Activated effector memory CD4-positive, alpha-beta T cell treated with anti-CD3 and anti-CD28 coated beads, Interleukin-2, amount 50 U/mL, for 16 hours (primary cell): ENCODE measurements at places on chromosomes 2 and 18.

- DNase-seq: no peak
These were observed 100.1 kb upstream of the MAP2 start for GRCh38 chr2:209323738-209324137.

DNA sequence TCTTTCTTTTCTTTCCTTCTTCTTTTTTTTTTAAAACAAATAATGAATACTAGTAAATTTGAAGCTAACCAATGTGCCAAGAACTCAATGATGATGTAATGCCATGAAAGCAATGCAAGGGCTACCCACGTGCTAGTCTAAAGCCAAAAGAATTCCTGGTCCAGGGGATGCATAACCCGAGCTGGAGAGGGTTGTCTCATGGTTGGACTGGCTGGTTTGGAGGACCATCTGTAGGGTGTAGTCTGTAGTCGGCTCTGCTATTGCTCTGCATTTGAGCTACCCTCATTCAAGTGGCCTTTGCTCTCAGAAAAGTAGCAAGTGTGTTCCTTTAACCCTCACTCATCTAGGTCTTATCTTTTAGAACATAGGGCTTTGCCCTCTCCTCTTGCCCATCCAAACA lies 469.6 kb upstream of the CELF4 start:
- no peak for DNase-seq

GRCh38 chr18:70720607-70721006 lies 431.8 kb downstream of the SOCS6 start:
- DNase-seq: no peak

- DNase-seq: no peak
These were observed 72.8 kb downstream of the UPP2 start for GRCh38 chr2:158174495-158174894.

GRCh38 chr2:114598329-114598728 lies 155.9 kb downstream of the DPP10 start:
- DNase-seq: no peak

GRCh38 chr18:57438743-57439608 lies 3.8 kb downstream of the ONECUT2 start:
- no peak for DNase-seq

- no peak for DNase-seq
These were observed 207.2 kb downstream of the LRP1B start for GRCh38 chr2:141923657-141924056.

GRCh38 chr2:222594679-222595078 lies 61.2 kb downstream of the FARSB start:
- DNase-seq: no peak

- DNase-seq: no peak
These were observed 194.9 kb downstream of the GALNT1 start for GRCh38 chr18:35776473-35776872.

DNA sequence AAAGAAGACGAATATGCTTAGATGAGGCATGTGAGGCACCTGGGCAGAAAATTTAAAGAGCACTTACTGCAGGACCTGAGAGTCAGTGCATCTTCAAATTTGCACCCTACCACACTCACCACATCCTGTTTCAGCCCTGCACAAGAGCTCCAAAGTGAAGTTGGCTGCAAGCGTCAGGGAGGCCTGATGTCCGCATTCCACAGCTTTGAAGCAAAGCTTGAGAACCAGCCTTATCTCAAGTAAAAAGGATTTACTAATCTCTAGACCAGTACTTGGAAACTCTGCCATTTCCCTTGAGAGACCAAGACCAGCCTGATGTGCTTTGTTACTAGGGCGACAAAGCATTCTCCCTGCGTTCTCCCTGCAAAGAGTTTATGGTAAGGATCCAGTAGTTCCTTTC lies 3.4 kb upstream of the ASNSD1 start:
- peak; percentile 73 for DNase-seq

GRCh38 chr18:39886136-39886535 lies 2068.9 kb upstream of the PIK3C3 start:
- DNase-seq: no peak

GRCh38 chr2:197258580-197258979 lies 52.0 kb downstream of the ANKRD44 start:
- no peak for DNase-seq

DNA sequence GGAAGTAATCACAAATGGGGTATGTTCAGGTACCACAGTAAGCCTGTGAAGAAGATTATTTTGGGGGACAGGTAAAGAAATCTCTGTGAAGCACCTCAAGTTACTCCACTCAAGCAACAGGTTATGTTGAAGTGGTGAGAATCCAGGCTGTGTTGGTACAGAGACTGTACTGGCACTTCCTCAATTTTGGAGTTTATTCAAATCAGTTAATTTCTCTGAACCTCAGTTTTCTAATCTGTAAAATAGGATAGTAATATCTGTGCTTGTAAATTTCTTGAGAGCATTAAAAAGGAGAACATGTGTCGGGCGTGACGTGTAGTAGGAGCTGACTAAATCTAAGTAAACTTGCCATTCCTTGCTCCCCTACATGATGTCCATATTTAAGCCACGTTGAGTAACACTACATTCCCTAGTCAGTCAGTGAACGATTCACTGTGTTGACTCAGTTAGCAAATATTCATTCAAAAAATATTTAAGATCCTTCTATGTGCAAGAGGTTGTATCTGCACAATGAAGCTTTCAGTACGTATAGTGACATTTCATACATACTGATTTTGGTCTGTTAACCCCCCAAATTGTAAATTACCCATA lies 504.2 kb downstream of the ZEB2 start:
- DNase-seq: no peak

DNA sequence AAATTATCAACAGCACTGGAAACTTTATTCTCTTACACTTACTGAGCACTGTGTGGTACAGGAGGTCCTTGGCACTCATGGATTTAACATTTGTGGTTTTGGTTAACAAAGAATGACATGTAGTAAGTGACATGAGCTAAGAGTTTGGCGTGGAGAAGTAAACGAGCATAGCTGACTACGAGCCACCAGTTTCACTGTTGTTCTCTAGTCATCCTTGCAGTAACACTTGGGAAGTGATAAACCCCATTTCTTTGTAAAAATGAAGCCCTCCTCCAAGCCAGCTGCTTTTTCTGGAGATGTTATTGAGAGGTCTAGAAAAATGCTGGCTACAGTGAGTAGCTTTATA lies 32.7 kb downstream of the QPCT start:
- peak; percentile 62 for DNase-seq

DNA sequence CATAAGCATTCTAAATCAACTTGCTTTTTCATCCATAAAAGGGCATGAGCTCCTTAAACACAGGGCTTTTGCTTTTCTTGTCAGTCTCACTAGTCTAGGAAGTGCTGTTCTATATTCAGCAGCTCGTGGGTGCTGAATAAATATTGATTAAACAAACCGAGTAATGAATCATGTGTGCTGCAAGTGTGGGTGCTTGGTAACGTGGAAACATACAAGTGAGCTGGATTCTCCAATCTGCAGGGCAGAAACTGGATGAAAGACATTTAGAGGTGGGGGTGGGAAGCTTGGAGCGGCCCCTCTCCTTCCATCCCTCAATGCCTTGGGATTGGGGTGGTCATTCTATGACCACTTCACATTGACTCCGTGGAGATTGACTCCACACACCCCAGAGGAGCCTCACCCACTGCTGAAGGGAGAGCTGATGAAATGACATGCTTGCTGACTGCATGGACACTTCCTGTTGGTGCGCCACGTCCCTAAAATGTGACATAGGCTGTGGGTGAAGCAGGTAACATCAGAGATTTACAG lies 114.6 kb downstream of the DOCK10 start:
- peak; percentile 85 for DNase-seq

DNA sequence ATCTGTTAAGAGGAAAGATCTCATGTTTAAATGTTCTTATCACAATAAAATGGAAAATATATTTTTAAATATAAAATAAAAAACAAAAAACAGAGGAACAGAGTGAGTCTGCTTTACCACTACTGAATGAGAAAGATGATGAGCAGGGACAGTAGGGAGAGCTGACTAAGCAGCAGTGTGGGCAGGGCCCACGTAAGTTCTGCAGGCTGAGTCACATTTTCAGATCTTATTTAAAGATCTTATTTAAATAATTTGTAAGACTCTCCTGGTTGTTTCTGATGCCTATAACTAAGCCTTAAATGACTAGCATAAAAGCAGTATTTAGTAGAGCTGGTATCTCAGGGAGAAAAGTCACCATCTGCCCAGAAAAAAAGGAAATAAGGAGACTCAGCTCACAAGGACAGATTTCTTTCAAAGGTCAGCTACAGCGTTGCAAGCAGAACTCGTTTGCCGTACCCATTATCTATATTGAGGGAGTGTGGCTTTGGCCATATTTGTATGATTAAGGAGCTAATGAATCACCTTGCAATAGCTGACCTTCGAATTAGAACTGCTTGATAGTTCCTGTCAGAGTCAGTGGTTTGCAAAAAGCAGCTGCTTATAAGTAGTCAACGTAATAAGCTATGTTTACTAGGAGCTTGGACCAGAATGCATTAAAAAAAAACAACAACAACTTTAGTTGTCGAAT lies 322.1 kb upstream of the CHAC2 start:
- DNase-seq: no peak

GRCh38 chr18:51878724-51879123 lies 461.3 kb upstream of the DCC start:
- no peak for DNase-seq

DNA sequence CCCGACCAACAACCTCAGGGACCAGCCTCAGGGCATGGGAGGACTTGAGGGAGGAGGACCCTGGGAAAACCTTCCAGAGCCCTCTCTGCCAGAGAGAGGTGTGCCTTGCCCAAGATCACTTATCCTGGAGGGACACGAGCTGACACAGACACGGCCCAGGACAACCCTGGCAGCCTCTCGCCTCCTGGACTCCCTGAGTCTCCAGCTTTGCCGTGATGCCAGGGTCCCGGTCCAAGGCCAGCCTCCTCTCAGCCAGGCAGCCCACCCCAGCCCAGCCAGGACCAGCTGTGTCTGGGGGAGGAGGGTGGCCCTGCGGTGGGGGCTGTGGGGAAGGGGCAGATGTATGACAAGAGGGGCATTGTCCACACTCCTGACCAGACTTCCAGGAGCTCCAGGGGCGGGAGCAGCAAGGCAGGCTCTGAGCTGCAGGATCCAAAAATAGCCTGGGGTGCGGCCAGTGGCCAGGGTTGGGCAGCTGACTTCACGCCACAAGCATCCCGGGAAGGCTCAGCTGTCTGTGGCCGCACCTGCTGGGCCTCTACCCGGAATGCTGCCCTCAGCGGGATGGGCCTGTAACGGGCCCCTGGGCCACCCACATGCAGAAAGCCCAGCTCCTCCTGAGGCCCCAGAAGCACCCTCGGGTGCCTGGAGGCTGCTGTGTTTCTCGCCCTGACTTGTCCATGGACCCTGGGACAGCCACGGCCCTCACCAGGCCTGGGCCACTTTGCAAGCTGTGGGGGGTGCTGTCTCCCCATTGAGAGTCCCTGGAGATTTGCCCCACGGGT lies 65.5 kb upstream of the GPC1 start:
- DNase-seq: no peak

GRCh38 chr2:174051741-174052583 lies 86.8 kb upstream of the SP3 start:
- no peak for DNase-seq

GRCh38 chr2:170817093-170818035 lies 677 bp downstream of the GAD1 start:
- peak; percentile 69 for DNase-seq

DNA sequence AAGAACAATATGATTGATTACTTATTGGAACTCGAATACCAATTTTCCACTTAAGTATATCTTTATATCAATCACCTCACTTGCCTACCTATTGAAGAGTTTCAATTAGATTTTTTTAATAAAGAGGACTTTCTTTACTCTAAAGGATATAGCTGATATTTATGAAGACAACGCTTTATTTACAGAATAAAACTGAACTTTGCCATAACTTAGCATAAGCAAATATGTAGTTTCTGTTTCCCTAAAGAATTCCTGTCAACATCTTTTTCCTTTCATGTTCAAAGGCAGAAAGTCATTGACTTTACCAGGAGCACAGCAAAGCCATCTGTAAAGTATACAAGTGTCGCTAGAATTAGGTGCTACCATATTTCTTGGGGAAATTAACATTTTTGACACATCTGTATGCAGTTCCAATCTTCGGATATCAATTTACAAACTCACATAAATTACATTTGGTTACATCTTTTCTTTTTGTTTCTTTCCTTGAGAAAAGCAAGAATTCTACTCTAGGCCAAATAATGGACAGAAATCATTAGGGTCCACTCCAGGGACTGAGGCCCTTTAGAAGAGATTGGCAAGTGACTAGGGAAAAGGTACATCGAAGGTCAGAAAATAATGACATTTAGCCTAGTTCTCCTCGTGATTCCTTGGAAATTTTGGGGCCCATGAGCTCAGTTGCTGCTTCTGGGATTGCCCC lies 7.5 kb upstream of the SCN1A start:
- DNase-seq: no peak

DNA sequence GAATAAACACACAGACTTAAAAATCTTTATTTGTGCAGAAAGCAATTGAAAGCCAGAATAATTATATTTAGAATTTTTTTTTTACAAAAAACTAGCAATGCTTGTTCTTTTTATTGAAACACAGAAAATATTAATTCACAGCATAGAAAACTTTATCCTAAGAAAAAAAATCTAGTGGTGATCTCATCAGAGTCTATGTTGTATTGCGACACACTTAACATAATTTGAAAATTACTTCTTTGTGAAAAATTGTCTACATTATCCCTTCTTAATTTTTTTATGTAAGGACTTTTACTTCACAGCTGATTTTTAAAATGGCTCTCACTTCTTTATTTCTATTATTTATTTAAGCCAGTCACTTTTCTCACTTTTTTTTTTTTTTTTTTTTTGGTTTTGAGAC lies 103.4 kb downstream of the LDLRAD4 start:
- no peak for DNase-seq

- peak; percentile 71 for DNase-seq
These were observed 241.2 kb upstream of the TANK start for GRCh38 chr2:160918906-160919503.

GRCh38 chr2:188285774-188286173 lies 5.9 kb upstream of the GULP1 start:
- no peak for DNase-seq

GRCh38 chr2:100642425-100642824 lies 79.6 kb downstream of the PDCL3 start:
- DNase-seq: no peak

GRCh38 chr2:181686576-181687185 lies 6.4 kb upstream of the NEUROD1 start:
- no peak for DNase-seq

- no peak for DNase-seq
These were observed 36.7 kb upstream of the ST8SIA5 start for GRCh38 chr18:46793565-46793964.

DNA sequence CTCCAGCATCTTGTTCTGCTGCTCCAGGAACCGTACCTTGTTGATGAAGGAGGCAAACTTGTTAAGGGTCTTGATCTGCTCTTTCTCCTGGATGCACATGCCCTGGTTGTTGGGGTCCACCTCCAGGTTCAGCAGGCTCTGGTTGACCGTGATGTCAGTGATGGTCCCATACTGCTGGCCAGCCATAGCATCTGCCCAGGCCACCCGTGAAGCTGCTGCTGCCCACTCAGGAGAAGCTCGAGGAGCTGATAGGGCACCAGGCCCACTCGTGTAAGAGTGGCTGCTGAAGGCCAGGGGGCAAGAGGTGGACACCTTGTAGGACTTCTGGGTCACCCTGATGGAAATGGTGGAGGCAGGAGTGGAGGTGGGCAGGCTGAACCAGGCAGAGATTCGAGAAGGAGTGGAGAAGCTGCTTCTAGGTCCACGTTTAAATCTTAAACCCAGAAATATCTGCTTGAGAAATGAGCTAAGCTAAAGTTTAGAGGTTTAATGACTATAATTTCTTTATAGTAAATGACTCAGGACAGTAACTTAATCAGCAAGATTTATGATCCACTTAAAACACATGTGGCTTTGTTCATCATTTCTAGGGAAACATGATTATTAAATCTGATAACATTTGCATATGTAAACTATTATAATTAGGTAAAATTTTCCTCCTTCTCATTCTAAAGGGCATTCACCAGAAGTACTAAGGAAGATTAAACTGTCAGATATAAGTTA lies 358.7 kb upstream of the SETBP1 start:
- no peak for DNase-seq
